ENCODE measurements at places on chromosomes 1 and 21.

DNA sequence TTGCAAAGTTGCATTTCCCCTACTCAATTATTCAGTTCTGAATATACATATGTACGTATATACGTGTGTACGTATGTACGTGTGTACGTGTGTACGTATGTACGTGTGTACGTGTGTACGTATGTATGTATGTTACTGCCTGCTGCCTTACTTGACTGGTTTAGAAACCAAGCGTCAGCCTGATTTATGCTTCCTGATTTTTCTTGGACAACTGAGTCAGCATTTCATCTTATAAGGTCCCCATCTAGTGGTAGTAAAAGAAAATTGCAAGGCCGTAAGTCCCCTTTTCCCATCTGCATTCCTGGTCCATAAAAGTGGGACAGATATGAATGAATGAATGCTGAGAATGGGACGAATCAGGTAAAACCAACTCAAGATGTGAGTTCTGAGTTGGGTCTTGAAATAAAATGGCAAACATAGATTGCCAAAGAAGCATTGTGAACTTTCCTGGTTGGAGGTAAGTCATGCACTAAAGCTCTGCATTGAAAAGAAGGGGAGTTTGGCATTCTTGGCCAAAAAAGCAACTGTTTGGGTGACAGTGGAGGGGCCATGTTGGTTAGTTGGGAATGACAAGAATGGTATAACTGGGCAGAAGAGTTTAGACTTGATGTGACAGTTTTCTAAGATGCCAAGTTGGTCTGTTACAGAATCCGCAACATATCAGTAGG, 76.4 kb upstream of the DNAH14 start:
- DNase-seq = peak; percentile 64

GRCh38 chr1:183092350-183092749, 69.1 kb downstream of the LAMC1 start:
- no peak for DNase-seq

- DNase-seq = peak; percentile 70
These were observed 211.6 kb downstream of the LMX1A start for GRCh38 chr1:165144757-165145397.

DNA sequence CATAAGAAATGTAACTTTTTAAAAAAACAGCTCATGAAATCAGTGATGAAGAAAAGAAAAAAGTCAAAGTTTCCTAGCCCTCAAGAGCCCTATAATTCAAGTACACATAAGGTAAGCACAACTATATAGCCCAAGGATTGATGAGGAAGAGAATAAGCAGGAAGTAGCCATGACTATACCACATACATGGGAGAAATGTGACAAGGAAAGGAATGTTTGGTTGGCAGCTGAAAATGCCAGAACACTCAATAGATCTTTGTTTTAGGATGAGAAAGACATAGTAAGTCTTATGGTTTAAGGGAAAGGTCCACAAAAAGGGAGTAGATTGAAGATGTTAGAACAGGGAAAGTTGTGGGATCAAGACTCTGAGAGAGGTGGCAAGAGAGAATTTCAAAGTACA, 5.7 kb downstream of the DOCK7 start:
- DNase-seq = no peak

DNA sequence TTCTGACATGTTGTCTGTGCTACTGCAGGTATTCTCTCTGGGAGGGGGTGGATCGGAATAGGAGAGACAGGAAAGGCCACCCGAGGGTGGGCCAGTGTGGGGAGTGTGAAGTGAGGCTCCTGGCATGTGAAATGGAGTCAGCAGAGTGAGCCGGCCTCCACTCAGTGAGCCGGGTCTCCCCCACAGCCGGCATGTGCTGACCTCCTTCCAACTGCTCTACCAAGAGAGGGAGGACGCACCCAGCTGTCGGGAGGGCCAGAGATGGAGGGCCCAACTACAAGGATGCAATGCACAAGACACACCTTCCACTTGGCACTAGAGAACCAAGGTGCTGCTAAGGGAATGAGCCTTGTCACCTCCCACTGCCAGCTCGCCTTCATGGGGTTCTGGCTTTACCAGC, 28.2 kb upstream of the CLSTN1 start:
- DNase-seq = peak; percentile 55

- DNase-seq = no peak
These were observed 31.5 kb downstream of the BMP8A start for GRCh38 chr1:39522661-39523567.

DNA sequence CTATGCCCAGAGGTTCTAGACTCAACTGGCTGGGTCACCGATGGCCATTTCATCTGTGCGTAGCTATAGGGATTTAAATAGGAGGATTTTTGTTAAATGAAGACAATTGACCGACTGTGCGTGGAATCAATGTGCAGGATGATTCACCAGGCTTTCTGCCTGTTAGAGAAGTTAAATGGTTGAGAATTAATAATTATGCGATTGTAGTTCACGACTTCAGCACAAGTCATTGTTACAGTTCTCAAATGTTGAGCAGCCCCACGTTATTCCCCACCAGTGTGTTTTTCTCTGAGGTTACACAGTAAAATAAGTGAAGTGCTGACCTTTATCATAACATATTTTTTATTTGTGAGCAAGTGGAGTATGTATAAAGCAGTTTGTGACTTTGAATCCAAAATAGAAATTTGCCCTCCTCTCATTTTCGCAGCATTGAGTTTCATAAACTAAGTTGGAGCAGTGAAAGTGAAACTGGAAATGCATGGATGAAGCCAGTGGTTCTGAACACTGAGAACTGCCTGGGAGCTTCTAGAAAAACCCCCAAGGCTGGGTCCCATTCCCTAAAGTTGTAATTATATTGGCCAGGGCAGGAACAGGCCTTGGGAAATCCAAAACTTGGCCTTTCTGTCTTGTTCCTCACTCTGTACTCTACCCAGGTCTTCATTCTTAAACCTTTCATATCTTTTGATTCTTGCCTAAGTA, 102.6 kb downstream of the GALNT2 start:
- no peak for DNase-seq

DNA sequence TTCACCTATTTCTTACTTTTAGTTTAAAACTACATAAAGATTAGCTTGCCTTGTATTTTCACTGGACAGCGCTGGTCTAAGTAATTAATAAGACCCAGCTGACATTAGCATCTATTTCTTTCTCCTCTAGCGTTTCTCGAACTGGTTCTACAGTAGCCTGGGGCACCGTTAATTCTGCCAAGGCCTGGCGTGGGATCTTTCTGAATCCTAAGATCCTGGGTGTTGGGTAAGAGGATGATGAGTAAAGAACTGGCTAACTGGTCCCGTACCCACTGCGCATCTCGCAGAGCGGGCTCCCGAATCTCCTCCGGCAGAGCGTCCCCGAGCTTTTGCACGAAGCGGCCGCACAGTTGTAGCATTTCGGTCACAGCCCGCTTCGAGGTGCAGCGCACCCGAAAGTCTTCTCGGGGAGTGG, 309 bp downstream of the NSL1 start:
- DNase-seq = peak; percentile 83

DNA sequence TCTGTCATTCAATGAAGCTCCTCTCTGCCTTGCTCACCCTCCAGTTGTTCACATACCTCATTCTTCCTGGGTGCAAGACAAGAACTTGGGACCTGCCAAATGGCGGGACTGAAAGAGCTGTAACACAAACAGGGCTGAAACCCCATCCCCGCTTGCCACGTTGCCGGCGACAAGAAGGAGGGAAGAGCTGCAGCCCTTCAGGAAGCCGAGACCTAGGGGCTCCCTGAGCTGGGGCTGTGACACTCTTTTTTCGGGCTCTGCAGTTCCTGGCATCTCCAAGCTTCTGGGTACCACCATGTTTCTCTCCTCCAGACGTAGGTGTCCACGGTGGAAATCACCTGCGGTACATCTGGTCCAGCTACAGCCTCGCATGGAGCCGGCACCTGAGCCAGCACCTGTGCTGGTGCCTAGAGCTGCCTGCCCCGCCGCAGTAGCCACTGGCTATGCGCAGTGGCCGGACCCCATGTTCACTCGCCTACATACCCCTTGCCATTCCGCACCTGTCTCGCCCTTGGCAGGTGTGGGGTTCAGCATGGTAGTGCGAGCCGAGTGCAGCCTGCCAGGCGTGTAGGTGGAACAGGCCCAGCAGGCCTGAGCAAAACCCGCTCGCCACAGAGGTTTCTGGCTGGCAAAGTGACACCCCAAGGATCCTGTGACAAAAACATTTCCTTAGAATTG, 367.0 kb upstream of the NEGR1 start:
- no peak for DNase-seq

DNA sequence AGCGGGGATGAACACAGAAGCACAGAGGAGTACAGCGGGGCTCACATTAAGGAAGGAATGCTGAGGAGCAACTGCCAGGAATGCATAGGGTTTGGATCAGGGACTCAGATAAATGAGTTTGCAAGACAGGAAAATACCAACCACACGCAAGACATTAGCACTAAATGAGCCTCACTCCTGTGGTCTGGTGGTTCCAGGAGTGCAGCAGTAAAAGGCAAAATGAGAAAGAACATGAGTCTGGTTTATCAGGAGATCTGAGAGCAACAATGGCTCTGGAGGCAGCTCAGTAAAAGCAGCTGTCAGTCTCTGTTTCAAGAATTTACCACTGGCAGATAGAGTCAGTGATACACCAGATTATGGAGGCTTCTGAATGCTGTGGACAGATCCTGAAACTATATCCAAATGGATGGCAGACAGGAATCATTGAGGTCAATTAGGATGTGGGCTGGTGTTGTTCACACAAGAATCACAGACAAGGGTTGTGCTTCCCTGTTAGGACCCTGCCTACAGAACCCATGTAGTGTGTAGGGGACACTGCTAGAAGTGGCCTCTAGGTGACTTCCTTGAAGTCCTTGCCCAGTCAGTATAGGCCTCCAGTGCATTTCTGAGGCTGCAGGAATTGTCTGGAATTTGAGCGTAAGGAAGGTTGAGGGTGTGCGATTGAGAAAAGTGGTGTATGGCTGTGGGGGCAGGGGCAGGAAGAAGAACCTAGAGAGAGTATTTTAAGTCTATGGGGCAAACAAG, 50.3 kb downstream of the CASQ2 start:
- no peak for DNase-seq

GRCh38 chr1:12406211-12407021, 176.6 kb downstream of the VPS13D start:
- no peak for DNase-seq

GRCh38 chr1:199084293-199084692, 445.5 kb downstream of the PTPRC start:
- no peak for DNase-seq

DNA sequence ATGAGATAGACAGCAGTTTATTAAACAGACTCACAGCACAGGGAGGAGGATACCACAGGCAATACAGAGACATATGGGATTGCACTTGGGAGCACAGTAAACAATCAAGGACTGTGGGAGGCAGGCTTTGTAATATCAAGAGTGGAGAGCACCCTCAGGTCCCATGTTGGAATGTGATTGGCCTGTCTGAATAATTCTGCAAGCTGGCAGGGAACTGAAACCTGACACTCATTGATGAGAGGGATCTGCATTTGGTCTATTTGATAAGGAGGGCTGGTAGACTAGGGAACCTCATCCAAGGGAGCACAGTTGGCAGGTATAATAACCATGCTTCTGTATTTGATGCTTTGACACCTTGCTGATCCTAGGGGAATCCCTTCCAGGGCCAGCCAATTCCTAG, 69.9 kb upstream of the PRMT6 start:
- DNase-seq = peak; percentile 94

GRCh38 chr1:167791281-167792187, 69.8 kb downstream of the MPZL1 start:
- peak; percentile 59 for DNase-seq

DNA sequence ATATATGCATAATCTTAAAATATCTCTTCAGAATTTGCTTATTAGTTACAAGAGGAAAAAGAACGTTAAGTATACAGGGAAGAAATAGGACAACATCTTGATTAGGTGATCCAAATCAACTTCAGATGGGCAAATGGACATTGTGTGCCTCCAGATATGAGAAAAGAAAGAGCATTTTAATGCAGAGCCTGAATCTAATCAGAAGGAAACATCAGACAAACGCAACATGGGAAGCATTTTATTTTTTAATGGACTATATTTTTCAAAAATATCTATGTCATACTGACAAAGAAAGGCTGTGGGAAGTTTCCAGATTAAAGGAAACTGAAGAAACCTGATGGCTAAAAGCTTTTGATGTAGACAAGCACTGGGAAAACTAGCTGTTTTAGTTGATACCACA, 51.3 kb upstream of the HOOK1 start:
- no peak for DNase-seq

GRCh38 chr21:29649406-29649814, 290.4 kb downstream of the GRIK1 start:
- DNase-seq = no peak

GRCh38 chr1:222058249-222058648, 316.4 kb upstream of the DUSP10 start:
- no peak for DNase-seq

DNA sequence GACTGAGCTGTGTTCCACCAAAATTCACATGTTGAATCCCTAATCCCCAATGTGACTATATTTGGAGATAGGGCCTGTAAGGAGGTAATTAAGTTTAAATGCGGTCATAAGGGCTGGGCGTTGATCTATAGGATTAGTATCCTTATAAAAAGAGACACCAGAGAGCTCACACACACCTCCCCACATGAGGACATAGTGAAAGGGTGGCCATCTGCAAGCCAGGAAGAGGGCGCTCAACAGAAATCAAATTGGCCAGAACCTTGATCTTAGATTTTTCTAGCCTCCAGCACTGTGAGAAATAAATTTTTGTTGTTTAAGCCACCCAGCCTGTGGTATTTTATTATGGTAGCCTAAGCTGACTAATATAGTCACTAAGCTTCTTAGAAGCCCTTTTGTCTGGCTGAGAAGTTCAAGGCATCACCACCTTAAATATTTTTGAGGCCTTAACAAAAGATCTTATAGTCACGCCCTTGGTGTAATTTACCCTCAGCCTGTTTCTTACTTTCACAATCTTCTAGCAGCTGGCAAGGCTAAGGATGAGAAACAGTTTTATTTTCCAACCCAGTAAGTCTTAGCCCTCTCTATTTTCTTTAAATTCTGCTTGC, 28.8 kb downstream of the GORAB start:
- no peak for DNase-seq

- no peak for DNase-seq
These were observed 8.5 kb downstream of the VANGL2 start for GRCh38 chr1:160408864-160409263.

GRCh38 chr1:29500041-29500440, 263.7 kb downstream of the PTPRU start:
- no peak for DNase-seq

All from NCI-H2171 treated with DMSO at 0.1 percent for 48 hours (cell line).